ENCODE measurements at places on chromosomes 6 and 20.

DNA sequence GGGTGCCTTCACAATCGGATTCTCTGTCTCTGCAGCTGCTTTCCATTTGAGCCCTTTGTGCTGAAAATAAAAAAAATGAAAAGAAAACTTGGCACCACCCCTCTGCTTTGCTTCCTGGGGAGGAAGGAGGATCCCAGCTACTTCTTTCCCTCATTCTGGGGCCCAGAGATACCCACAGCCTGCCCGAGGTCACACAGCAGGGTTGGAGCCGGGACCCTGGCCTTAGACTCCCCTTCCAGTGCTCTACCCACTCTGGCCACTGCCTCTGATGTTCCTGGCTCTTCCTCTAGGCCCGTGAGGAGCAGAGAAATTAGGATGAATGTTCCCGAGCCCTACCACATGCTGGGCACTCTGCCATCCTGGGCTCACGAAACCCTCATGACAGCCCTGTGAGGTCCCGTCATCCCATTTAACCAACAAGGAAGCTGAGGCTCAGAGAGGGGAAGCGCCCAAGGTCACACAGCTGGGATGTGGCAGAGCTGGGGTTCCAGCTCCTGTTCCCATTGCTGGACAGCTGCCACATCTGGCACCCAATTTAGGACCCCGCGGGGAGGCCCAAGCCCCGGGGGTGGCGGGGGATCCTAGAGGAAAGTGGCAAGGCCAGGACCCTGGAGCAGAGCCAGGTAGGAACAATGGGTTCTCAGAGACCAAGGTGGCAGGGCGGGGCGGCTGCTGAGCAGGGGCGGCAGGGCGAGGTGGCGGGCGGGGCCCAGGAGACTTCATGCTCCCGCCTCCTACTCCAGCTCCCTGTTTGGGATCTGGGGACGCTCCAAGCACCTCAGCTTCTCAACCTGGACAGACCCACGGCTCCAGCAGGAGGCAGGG lies 76.6 kb downstream of the CEBPB start:
- peak; percentile 39 for DNase-seq

GRCh38 chr6:149541139-149541538 lies 4.7 kb downstream of the PPIL4 start:
- no peak for DNase-seq

DNA sequence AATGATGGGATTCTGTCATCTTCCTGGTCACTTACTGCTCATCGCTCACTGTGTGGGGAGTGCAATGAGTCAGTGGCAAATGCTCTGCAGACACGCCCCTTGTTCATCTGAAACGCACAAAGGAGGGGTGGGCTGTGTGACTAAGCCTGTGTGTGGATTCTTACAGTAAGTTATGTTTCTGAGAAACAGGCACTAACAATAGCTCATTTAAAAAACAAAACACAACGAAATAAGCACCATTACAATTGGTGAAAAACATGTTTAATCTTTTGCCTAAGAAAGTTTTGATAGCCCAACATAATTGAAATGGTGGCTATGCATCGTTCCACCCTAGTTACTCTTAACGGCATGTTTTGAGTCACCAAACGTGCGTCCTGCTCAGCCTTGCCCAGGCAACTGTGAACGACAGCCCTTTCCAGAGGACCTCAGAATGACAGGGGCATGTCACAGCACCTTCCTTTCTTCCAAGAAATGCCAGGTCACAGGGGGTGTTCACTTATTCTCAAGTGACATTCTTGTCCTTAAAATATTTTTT lies 118.4 kb upstream of the SGK1 start:
- DNase-seq: peak; percentile 96

DNA sequence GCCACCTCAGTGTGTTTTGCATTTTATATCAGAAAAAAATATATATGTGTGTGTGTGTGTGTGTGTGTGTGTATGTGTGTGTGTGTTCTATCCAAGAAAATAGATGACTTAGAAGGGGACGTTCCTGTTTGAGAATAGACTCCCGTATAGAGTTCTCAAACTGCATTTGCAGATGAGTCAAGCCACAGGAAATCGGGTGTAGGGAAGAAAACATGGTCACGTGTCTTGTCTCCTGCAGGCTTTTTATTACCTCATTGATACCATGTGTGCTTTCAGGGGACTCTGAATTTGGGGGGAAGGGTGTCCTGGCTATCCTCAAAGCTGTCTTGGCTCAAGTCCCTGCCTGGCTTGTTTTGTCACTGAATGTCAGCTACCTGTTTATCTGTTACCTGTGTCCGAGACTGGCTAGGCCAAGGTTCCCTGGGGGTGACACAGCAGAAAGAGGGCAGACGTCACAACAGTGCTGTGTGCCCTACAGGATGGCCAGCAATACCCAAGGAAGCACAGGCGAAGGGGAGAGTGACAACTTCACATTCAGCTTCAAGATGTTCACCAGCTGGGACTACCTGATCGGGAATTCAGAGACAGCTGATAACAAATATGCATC lies 55.7 kb upstream of the NOP56 start:
- peak; percentile 47 for DNase-seq

- DNase-seq: no peak
Observed at GRCh38 chr6:71454056-71454455, 165.4 kb downstream of the OGFRL1 start.

GRCh38 chr20:38805502-38805957 lies at the start of gene PPP1R16B:
PPP1R16B (plus strand) TSS chr20:38805697; CDS start chr20:38835926, 30,229 bp downstream.
- DNase-seq: peak; percentile 16

DNA sequence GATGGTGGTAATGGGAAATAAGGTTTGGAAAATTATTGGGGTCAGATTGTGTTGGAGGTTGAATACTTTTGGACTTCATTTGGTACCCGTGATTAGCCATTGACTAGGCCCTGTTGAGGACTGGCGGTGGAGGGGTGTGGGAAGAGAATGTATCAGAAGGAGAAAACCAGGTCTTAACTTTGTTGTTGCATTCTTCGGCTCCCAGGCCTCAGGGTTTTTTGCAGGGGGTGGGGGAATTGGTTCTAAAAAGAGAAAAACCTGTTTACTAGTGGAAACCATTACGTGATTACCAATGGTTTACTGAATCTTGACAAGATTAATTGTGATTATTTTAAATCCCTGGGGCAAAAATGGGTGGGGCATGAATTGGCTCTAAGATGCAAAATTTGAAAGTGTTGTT lies 85.1 kb downstream of the PHF20 start:
- DNase-seq: no peak

GRCh38 chr6:6006428-6007365 lies at the start of gene NRN1:
NRN1 (minus strand) TSS chr6:6006925; CDS start chr6:6006749, 176 bp downstream.
- peak; percentile 40 for DNase-seq

- no peak for DNase-seq
Observed at GRCh38 chr6:101543796-101544195, 150.3 kb downstream of the GRIK2 start.

DNA sequence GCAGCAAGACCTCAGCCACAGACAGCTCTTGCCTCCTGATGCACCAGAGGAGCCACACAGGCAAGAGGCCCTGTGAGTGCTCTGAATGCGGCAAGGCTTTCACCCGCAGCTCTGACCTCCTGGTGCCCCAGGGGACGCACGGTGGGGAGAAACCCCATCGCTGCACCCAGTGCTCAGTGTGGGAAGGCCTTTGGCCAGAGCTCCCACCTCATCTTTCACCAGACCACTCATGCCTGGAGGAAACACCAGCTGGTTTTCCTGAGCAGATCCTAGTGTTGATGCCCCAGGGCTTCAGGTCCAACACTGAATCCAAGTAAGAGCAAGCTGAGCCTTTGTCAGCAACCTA lies 37.0 kb upstream of the XRN2 start:
- no peak for DNase-seq

DNA sequence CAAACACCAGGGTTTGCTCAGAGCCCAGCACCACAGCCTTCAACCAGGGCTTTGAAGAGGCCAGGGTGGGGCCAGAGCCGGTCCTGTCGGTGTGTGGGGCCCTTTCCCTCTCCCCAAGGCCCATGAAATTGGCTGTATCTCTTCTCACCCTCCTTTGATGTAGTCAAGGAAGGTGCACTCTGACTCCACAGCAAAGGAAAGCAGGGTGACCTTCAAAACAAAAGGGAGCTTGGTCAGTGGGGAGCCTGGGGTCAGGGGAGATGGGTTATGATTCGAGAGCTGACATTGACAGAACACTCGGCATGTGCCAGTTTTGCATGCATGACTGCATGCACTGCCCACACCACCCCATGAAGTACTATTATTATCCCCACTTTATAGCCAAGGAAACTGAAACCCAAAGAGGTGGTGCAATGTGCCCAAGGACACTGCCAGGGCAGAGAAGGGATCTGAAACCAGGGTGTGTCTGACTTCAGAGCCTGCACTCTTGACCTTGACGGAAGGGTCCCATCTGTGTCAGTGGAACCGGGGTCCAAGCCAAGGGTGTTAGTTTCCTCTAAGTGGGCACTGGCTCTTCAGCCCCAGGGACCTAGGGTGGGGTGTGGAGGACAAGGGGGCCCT lies 55.4 kb downstream of the RAB44 start:
- DNase-seq: no peak

GRCh38 chr6:170151804-170152123 lies 139.1 kb downstream of the DLL1 start:
- DNase-seq: no peak

GRCh38 chr6:105215506-105215905 lies 35.7 kb upstream of the POPDC3 start:
- DNase-seq: no peak

GRCh38 chr20:19780261-19780660 lies 22.2 kb downstream of the RIN2 start:
- DNase-seq: no peak

DNA sequence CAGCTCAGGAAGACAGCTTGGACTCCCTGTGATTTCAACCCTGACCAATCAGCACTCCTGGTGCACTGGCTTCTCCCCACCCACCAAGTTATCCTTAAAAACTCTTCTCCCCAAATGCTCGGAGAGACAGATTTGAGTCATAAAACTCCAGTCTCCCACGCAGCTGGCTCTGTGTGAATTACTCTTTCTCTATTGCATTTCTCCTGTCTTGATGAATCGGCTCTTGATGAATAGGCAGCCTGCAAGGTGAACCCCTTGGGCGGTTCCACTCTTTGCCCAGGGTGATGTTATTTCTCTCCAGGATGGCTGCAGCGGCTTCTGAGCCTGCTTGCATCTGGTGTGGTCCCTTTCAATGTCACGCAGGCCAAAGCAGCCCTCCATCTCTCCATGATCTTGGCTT lies 12.4 kb downstream of the SLC52A3 start:
- no peak for DNase-seq

DNA sequence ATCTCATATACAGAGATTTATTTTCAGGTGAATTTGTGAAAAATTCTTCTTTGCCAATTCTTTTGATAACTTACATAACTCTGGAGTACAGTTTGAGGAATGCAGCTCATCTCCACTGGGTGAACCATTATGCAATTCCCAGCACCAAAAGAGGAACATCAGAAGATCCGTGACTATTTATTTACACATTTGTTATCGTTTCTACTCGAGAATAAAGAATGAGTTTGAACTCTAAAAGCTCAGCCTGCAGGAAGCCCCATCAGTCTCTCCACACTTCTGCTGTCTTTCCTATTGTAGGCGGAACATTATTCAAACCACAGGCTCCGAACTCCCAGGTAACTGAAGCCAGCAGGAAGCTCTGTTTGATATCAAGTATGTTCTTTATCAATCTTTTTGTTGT lies 95.9 kb upstream of the IFNGR1 start:
- no peak for DNase-seq

- no peak for DNase-seq
Observed at GRCh38 chr20:34931771-34932170, 23.8 kb downstream of the GSS start.

GRCh38 chr6:130961148-130961547 lies 101.9 kb downstream of the EPB41L2 start:
- no peak for DNase-seq

DNA sequence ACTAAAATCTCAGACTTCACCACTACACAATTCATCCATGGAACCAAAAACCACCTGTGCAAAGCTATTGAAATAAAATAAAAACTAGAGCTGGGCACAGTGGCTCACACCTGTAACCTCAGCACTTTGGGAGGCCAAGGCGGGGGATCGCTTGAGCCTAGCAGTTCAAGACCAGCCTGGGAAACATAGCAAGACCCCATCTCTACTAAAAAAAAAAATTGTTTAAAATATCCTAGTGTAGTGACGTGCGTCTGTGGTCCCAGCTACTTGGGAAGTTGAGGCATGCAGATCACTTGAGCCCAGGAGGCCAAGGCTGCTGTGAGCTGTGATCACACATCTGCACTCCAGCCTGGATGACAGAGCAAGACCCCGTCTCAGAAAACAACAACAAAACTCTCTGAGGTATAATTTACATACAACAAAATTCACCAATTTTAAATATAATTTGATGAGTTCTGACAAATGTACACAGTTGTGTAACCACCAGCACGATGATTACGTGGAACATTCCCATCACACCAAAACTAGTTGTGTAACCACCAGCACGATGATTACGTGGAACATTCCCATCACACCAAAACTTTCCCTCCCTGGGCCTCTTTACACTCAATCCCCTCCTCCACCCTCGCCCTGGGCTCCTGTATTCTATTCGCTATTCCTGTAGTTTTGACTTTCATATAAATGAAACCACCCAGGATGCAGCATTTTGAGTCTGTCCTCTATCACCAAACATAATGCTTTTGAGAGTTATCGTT lies 107.5 kb downstream of the TAF4 start:
- no peak for DNase-seq

GRCh38 chr6:31287619-31288018 lies 15.7 kb upstream of the HLA-C start:
- no peak for DNase-seq

DNA sequence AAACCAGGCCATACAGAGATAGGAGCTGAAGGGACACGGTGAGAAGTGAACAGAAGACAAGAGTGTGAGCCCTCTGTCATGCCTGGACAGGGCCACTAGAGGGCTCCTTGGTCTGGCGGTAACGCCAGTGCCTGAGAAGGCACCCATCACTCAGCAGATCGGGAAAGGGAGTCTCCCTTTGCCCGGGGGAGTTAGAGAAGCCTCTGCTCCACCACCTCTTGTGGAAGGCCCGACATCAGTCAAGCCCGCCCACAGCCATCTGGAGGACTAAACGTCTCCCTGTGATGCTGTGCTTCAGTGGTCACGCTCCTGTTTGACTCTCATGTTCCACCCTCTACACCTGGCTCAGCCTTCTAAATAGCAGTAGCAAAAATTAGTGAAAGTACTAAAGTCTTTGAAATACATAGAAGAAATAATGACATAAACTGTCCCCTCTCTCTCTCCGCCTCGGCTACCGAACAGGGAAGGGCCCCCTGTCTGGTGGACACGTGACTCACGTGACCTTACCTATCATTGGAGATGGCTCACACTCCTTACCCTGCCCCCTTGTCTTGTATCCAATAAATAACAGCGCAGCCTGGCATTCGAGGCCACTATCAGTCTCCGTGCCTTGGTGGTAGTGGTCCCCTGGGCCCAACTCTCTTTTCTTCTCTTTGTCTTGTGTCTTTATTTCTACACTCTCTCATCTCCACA lies 66.7 kb downstream of the RPP21 start:
- DNase-seq: peak; percentile 59

Measured in EL (cell line).